ENCODE measurements at places on chromosomes 2 and 18. TPM values are rescaled to one million over a fixed set of nuclear protein-coding genes. Genes with fewer than 3 reads are reported as not detected.

- H3K27ac ChIP-seq, result no peak overlapping the region
- peaks cover 2% of the 10 kb centered on the region for H3K4me1 ChIP-seq
- H3K27me3 ChIP-seq, result no peaks in the 10 kb centered on the region
- H3K36me3 ChIP-seq, result no peaks in the 10 kb centered on the region
Observed at GRCh38 chr2:28168376-28168775, 224.3 kb upstream of the FOSL2 start.

DNA sequence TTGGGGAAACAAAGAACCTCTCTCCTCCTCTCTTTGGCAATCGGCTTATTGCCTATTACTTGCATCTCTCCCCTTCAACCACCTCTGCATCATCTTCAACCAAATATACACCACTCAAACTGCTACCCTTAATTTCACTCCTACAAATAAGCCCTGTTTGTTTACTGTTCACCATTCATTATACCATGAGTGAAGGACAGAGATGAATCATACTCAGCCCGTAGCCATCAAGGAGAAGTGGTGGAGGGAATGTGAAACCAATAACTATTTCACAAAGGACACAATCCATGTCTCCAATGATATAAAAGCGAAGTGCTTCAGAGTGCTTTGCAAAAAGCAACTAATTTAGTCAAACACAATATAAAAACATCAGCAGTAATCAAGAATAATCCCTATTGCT is 76.8 kb downstream of the CACNB4 start:
- H3K4me3 ChIP-seq, result no peak overlapping the region
- H3K27ac ChIP-seq, result no peak overlapping the region
- H3K36me3 ChIP-seq, result no peaks in the 10 kb centered on the region

DNA sequence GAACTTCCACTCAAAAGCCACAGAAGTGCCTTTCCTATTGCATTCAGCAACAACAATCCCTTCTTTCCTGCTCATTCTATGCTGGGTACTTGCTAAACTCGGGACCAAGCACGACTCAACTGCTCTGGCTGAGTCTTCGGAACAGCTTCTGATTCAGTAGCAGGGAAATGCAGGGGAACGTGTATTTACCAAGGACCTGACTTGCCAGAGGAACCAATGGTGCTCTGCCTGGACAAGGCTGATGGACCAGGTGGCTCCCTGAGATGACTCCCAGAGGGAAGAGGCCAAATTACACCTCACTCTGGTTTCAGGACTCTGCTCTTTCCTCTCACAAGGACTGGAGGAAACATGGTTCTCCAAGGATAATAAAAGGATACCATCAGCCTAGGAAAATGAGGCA is 12.2 kb downstream of the CXCR2 start:
- no peak overlapping the region for H3K27ac ChIP-seq
- peaks cover 24% of the 10 kb centered on the region for H3K27me3 ChIP-seq
- H3K36me3 ChIP-seq, result no peaks in the 10 kb centered on the region
- H3K4me3 ChIP-seq, result no peak overlapping the region
- no peak for DNase-seq

GRCh38 chr18:61606068-61606660 is 272.9 kb downstream of the CDH20 start:
- no peaks in the 10 kb centered on the region for H3K36me3 ChIP-seq
- DNase-seq, result no peak
- H3K4me3 ChIP-seq, result no peak overlapping the region
- no peaks in the 10 kb centered on the region for H3K4me1 ChIP-seq
- peaks cover 28% of the 10 kb centered on the region for H3K27me3 ChIP-seq
- no peak overlapping the region for H3K27ac ChIP-seq

DNA sequence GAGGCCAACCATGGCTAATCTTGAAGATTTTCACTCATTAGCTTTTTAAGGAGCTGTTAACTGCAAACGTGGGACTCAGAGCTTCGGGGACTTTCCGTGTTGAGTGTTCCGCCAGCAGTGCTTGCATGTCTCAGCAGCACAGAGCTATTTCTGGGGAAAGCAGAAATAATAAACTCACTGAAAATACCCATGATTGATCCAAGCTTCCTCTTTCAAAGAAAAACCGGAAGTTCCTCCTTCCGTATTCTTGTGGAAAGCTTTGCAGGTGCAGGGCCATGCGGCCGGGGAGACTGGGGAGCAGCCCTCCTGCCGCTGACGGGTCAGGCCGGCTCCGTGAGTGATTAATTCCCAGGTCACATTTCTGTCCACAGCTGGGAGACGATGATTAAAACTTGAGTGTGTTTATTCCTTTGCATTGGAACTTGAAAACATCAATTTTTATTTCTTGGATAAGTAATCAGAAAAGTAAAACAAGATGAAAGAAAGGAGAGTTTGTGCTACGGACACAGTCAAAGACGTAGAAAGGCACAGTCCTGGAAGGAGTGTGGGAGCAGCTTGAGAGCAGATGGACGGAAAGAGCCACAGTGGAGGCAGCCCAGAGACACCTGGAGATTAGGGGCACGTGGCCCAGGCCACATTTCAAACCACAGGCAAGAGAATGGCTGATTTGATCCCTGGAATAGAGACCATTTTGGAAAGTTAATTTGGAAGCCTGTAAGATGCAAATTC is 54.2 kb upstream of the CTDP1 start:
- no peak overlapping the region for H3K27ac ChIP-seq
- no peaks in the 10 kb centered on the region for H3K4me1 ChIP-seq
- H3K4me3 ChIP-seq, result no peak overlapping the region
- peak; percentile 26 for DNase-seq

DNA sequence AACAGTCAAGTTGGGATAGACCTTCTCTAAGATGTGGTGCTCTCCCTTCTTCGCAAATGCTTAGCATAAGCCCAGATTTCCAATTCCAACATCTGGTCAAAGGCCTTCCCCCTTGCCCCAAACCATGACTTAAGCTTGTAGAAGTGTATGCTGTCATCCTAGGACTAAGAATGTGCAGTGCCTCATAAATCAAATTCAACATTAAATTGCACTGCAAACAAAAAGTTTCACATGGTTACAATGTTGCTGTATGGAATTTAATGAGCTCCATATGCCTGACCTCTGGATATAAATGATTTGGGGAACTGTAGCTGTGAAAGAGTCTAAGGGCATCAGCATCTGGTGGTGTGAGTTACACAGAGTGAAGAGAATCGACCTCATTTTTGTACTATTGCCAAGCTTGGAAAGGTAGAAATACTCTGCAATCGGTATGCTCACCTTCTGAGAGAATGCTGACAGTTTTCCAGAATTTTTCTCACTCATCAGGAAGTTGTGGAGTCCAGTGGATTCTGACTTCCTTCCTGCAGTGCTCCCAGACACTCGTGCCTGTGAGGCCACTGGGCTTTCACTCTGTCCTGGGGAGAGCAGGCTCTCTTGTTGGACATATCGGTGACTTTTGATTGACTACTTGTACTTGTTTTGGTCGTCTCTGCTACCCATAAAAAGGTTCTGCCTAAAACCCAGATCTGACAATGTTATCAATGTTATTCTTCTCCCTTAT is 40.6 kb downstream of the FASTKD2 start:
- H3K27me3 ChIP-seq, result no peaks in the 10 kb centered on the region
- H3K27ac ChIP-seq, result no peak overlapping the region
- no peak overlapping the region for H3K4me3 ChIP-seq
- H3K4me1 ChIP-seq, result peaks cover under 1% of the 10 kb centered on the region
- no peak for DNase-seq

DNA sequence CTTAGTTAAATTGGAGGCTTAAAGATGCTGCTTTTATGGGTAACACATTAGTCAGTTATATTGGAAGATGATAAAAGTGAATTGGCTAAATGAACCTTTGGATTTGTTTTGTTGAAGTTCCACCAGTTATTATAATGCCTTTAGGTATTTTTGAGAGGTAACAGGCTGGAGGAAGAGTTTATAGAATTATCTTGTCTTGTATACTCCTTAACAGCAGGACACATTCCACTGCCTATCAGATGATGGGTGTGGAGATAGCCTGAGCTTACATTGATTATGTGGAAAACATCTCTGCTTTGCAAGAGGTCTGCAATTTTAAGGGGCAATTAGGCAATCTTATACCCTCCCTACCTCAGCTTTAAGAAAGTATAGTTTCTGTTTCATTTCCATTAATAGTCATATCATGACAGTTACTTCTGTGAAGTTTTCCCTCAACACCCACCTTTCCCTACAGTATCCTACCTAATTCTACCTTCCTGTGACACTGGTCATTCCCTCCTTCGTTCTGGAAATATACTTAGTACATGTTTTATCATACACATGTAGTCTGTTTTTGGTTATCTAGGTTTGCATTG is 403.7 kb upstream of the SPRED2 start:
- H3K36me3 ChIP-seq, result no peaks in the 10 kb centered on the region
- no peak overlapping the region for H3K27ac ChIP-seq
- H3K4me3 ChIP-seq, result no peak overlapping the region
- H3K4me1 ChIP-seq, result no peaks in the 10 kb centered on the region
- peaks cover 4% of the 10 kb centered on the region for H3K27me3 ChIP-seq

DNA sequence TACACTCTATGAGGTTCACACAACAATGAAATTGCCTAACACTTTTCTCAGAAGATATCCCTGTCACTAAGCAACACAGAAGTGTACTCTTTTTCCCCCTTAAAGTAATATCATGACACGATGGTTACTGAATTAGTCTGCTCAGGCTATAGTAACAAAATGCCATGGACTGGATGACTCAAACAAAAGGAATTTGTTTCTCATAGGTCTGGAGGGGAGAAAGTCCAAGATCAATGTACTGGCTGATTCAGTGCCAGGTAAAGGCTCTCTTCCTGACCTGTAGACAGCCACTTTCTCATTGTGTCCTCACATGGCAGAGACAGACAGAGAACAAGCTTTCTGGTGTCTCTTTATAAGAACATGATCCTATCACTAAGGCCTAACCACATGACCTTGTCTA is 211.9 kb downstream of the RBM43 start:
- H3K4me3 ChIP-seq, result no peak overlapping the region
- no peaks in the 10 kb centered on the region for H3K4me1 ChIP-seq
- DNase-seq, result no peak
- H3K36me3 ChIP-seq, result no peaks in the 10 kb centered on the region

DNA sequence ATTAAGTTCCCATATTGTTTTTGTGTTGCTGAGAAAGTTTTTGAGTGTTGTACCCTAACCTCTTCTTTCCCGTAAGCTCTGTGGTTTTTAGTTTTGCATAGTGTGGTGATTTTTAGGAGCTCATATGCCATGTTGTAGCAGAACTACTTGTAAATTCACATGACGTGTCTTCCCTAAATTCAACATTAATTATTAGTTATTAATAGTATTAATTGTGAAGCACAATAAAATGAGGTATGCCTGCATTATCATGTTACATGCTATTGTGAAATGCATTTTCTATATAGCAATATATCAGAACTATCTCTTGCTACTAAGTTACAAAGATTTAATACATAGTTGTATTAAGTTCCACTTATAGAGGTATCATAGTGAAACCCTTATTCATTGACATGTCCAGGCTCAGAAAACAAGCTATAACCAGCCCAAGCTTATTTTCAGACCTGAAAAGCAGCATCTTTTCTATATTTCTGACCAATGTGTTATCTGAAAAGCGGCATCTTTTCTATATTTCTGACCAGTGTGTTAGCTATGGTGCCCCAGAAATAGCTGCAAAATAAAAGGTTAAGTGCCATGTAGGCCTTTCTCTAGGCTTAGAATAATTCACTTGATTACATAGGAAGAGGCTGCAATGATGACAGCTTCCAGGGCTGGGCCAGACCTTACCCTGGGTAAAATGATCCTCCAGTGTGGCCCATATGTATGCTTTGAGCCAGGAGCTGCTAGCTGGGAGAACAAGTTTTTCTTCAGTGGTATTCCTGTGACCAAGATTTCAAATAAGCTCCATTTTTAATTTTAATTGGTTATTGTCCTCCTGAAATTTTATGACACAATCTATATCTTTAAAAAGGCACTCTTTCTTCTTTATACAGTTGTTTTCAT is 21.6 kb downstream of the EPAS1 start:
- DNase-seq, result no peak
- H3K27me3 ChIP-seq, result peaks cover 7% of the 10 kb centered on the region
- no peak overlapping the region for H3K27ac ChIP-seq

DNA sequence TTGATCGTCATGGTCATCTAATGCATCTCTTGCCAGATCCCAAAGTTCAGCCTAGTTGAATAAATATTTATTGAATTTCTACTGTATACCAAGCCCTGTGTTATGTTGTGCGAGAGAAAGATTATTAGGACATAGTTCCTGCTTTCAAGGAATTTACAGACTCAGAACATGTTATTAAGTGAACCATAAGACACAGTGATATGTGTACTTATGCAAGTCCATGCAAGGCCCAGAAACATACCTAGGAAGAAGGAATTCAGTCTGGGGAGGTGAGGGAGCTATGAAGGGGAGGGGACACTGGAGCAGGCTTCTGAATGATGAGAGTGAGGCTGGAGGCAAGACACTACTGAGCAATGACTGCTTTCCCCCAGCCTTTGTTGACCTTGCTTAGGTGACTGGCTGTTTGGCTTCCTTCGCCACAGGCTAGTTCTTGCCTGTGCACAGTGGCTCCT is 81.4 kb downstream of the ACAA2 start:
- no peak for DNase-seq
- no peak overlapping the region for H3K27ac ChIP-seq
- peaks cover 7% of the 10 kb centered on the region for H3K27me3 ChIP-seq
- H3K4me1 ChIP-seq, result no peaks in the 10 kb centered on the region
- no peaks in the 10 kb centered on the region for H3K36me3 ChIP-seq

- H3K36me3 ChIP-seq, result no peaks in the 10 kb centered on the region
- H3K4me3 ChIP-seq, result no peak overlapping the region
- H3K27me3 ChIP-seq, result no peaks in the 10 kb centered on the region
- no peaks in the 10 kb centered on the region for H3K4me1 ChIP-seq
Observed at GRCh38 chr2:65943099-65943786, 491.7 kb upstream of the MEIS1 start.

GRCh38 chr2:201298462-201299052 is 38.2 kb downstream of the CASP8 start:
- no peak for DNase-seq
- H3K27ac ChIP-seq, result peak overlapping the region; percentile 71
- H3K4me3 ChIP-seq, result no peak overlapping the region
- H3K36me3 ChIP-seq, result peaks cover 25% of the 10 kb centered on the region

DNA sequence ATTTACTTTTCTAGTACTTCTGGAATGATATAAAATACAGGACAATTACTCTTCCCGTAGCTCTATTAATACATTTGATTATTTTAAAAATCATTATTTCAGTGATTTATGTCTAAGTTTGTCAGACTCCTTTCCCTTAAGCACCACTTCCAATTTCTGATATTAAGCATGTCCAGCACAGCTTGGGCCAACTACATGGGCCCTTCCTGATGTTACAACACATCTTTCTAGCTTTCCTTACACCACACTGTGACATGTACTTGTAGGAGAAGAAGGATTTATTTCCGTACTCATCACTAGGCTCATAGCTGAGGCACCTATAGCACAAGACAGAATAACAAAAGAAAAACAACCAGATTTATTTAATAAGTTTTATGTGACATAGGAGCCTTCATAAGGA is 134.8 kb upstream of the HNRNPA3 start:
- H3K4me1 ChIP-seq, result peaks cover 6% of the 10 kb centered on the region
- no peak for DNase-seq

DNA sequence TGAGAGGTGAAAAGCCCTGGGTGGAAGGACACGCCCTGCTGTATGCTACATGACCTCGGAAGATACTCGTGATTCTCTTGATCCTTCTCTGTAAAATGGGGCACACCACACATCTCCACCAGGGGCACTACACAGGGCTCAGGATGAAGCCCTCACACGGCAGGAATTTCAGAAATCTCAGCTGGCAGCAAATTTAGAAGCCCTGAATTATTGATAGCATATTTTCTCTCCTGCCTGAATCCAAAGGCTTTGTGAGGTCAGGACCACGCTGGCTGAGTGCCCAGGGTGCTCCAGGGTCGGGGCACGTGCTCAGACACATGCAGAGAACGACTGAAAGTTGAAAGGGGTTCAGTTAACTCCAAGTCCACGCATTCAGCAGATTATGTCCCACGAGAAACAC is 42.1 kb upstream of the GALR1 start:
- peak overlapping the region; percentile 81 for H3K4me3 ChIP-seq
- no peaks in the 10 kb centered on the region for H3K36me3 ChIP-seq
- no peaks in the 10 kb centered on the region for H3K27me3 ChIP-seq
- DNase-seq, result peak; percentile 61

The REG1B gene
- not detected for total RNA-seq

The CNDP1 gene
- total RNA-seq, result not detected

The CD28 gene
- total RNA-seq, result 128 TPM
